Eye (tissue), 1 donor: ENCODE measurements at places on chromosomes 2 and 18.

GRCh38 chr2:73984203-73984921, at the start of gene TET3:
TET3 (plus strand) TSS chr2:73984910; CDS start chr2:73986404, 1,494 bp downstream.
- DNase-seq: peak; percentile 73

GRCh38 chr2:113240150-113240914, 38.4 kb downstream of the PAX8 start:
- DNase-seq: peak; percentile 38

GRCh38 chr2:10447300-10447894, 730 bp downstream of the ODC1 start:
- peak; percentile 75 for DNase-seq

DNA sequence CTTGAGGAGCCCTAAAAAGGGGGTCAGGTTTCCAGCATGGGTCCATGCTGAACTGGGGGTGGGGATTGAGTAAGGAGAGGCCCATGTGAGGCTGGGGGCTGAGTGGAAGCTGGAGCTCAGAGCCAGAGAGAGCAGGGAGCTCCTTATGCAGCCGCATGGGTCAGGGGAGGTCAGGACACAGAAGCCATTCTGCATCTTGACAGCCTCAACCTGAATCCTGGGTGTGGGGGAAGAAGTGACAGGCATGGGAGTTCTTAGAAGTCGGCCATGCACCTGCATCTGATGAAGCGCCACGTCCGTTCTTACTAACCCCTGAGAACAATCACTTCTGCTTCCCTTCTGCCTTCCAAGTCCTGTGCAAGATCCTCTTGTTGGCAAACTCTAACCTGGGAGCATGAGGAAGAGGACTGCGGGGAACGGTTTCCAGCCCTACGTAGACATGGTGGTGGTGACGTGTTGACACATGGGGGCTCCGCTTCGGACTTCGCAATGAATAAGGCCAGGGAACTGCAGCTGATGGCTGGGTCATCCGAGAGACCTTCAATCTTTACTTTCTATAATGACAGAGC, 22.3 kb downstream of the GNLY start:
- no peak for DNase-seq

DNA sequence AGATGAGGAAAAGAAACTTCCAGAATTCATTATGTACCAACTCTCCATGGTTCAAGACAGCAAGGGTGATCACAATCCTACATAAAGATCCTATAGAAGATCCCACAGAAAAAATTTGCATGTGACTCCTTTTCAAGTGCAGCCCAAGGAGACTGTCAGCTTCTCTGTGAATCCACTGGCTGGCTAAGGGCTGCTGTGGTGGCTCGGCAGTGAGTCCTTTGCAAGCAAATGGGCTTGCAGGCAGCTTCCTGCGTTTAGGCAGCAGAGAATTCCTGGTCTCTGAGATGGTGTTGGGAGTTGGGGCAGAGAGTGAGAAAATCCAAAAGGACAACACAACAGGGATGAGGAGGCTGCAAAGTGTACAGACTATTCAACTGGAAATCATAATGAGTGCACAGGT, 43.4 kb downstream of the NABP1 start:
- no peak for DNase-seq

DNA sequence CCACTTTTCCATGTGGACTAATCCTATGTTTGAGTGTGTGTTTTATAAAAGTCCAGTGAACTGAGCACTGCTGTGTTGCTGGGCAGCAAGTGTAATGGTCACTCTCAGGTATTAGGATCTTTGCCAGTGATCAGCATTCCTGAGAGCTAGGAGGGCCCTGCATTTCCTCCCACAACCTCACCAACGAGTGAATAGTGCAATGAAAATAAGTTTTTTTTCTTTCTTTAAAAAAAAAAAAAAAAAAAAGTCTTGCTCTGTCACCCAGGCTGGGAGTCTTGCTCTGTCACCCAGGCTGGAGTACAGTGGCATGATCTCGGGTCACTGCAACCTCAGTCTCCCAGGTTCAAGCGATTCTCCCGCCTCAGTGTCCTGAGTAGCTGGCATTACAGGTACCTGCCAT, 6.5 kb upstream of the OSBPL6 start:
- no peak for DNase-seq

GRCh38 chr2:34261701-34262100, 662.6 kb upstream of the FAM98A start:
- no peak for DNase-seq

DNA sequence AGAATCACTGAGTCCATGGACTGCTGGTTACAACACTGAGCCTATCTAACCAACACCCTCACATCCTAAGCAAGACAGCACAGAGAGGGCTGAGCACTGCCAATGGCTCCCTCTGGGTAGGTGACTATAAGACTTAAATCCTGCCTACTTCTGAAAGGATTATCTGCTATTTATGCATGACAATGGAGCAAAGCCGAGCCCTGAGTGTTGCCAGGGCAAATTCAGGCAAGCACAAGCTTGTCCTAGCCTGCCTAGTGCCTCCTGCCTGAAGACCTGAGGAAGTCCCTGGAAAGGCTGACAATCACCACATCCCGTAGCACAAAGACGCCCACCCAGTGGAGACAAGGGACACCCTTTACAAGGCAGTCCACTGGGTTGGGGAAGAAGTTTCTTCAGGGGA, 129.7 kb downstream of the OSR1 start:
- no peak for DNase-seq

GRCh38 chr18:13885009-13885408, 30.3 kb downstream of the MC2R start:
- DNase-seq: no peak

GRCh38 chr2:47336259-47337238, 66.4 kb upstream of the MSH2 start:
- DNase-seq: no peak

DNA sequence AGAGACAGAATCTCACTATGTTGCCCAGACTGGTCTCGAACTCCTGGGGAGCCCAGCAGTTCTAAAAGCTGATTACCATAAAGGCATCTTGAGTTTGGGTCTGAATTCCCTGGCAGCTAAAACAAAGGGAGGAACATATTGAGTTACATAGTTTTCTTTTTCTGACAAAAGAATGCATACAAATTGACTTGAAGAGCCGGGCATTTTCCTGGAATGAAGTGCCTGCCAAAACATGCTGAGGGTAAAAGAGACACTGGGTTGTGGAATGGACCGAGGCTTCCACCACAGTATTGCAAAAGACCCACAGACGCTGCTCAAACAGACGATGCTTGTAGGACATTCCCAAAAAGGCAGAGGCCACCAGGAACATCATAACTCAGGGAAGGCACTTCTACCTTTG, 35.1 kb upstream of the ROCK2 start:
- no peak for DNase-seq

GRCh38 chr2:227161947-227162346, 2.1 kb downstream of the COL4A4 start:
- no peak for DNase-seq

- no peak for DNase-seq
These were observed 43.1 kb downstream of the KYNU start for GRCh38 chr2:142920571-142920970.

DNA sequence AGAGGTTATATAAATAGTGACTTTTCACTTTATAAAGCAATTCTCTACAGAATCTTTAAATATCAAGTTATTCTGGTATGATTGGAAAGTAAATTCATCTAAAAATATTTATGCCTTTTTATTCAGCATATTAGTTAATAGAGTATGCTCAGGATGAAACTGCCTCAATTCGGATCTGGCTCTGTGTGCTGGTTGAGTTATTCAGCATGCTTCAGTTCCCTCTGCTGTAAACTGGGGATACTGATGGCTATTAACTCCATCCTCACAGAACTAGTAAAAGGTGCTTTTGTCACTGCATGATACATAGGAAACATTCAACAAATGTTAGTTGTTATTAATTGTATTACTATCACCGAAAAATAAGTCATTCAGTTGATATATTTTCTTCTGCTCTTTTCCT, 250.3 kb downstream of the NRXN1 start:
- DNase-seq: no peak

DNA sequence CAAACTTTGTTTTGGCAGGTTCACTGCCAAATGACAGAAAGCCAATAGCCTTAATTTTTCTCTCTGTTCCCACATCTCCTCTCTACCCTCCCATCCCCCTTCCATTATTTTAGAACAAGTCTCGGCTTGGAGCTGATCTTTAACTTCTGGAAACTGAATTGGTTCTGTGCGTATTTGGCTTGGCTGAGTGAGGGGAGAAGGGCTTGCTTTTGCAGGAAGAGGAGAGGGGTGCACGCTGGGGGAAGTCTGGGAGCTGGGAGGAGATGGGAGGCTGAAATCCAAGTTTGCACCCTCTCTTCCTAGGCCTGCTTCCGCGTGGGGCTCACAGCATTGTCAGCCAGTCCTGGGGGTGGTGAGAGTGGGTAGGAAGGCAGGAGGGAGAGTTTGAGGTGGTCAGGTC, 176.1 kb upstream of the SPRED2 start:
- DNase-seq: peak; percentile 69

- DNase-seq: no peak
These were observed 21.1 kb downstream of the UGP2 start for GRCh38 chr2:63862806-63863205.

DNA sequence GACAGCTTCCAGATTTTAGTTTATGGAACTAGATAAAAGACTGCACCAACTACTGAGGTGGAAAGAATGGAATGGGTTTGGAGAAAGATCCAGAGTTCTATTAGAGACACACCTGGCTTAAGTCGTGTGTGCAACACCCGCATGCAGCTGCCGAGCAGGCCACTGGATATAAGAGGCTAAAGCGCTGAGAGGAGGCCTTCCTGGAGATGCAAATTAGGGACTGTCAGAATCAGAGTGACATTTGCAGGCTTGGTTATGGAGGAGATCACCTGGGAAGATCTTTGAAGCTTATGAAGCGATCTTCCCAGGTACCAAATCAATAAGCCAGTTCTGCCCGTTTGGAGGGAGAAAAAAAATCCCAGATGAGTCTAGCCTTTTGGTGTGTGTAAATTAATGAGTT, 30.4 kb upstream of the KLHL29 start:
- DNase-seq: no peak

DNA sequence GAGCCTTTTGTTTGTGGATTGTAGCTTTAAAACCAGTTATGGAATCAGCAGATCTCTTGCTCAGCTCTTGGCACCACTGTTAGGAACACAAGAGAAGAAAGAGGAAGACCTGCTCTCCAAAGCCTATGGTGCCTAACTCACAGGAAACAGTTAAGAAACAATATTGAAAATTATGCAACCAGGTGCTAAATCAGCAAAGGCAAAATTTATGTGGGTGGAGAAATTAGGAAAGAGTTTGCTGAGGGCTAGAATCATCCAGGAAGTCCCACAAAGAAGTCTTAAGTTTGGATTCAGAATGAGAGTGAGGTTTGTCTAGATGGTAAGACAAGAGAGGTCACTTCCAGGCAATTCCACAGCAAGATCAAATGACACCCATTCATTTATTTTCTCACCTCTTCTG, 49.4 kb downstream of the AOX1 start:
- no peak for DNase-seq

- DNase-seq: no peak
These were observed 4.2 kb upstream of the ZBTB7C start for GRCh38 chr18:48413342-48413741.

DNA sequence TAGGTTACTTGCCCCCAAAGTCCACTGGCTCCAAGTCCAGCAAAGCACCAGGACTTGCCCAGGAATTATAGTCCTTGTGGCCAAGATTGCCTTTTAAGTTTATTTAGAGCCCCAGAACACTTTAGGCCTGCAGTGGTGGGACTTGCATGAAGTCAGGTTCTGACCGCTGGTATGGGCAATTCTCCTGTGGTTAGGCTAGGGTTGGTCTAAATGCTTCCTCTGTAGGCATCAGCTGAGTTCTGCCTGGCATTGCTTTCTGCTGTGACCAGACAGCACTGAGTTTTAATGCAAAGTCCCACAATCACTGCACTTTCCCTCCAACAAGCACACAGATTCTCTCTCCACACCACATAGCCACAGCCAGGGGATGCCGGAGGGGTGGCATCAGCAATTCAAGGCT, 64.5 kb downstream of the DDX18 start:
- no peak for DNase-seq

DNA sequence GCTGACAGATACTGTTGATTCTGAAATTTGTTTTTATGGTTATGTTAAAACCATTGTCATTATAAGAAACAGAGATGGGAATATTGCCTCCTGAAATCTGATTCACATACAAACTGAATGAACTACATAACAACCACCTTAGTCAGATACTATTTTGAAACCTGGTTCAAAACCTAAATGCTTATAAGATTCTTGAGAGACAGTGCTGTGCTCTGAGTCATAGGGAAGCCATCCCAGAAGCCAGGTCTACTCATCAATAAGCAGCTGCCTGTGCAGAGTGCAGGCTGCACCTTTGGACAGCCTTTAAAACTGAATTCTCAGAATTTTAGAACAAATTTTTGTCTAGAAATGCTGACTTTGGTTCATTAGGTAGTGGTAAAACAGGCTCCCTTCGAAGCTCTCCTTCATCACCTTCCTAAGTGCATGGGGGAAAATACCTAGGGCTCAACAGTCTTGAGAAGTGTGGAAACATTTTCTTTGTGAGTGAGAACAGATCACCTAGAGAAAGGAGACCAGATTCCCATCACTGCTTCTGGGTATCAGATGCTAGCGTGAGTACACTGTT, at the start of gene SERPINB7:
SERPINB7 (plus strand) TSS at position 253 of the 565 bp plus-strand sequence. CDS start 6,955 bp downstream, outside the sequence.
- no peak for DNase-seq

DNA sequence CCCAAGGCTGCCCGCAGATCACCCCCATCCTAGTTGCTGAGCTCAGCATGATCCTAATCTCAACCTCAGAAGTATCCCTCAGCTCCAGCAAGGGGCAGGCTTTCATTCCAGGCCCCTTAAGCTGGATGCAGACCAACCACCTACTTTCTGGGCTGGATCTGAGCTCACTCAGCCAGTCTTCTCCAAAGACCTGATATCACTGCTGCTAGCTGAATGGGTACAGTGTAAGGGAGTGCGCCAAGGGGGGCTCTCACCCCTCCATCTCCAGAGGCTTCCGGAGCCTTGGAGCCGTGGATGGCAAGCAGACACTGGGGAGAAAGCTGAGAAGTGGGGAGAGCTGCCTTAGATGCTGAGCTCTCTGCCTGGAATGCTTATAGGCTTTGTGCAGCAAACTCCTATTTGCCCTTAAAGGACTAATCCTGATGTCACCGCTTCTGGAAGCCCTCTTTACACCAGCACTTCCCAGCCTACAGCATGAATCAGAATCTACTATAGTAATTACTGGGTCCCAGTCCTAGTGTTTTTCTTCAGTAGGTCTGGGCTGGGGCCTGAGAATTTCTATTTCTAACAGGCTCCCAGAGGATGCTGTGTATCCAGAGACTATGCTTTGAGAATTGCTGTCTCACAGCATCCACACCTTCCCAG, 31.0 kb downstream of the GYPC start:
- DNase-seq: no peak

DNA sequence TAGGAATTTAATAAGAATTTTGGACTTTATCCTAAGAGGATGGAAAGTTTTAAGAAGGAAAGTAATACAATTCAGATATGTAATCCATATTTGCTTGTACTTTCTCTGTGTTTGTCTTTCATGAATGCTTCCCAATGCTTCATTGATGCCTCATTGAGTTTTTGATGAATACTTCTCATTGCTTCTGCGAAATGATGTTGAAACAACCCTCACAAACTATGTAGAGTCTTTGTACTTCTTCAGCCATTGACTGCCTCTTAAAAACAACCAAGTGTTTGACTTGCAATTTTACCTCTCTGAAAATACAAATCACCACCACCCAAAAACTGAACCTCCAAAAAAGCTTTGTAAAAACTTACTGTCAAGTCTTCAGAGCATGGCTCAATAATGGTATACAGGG, 424.1 kb downstream of the ERBB4 start:
- no peak for DNase-seq
